ENCODE measurements at places on chromosomes 13 and 19.

- DNase-seq, result no peak
These were observed 8.3 kb upstream of the DZIP1 start for GRCh38 chr13:95652821-95653220.

GRCh38 chr19:15123031-15123890 lies 16.1 kb downstream of the SYDE1 start:
- DNase-seq, result no peak

DNA sequence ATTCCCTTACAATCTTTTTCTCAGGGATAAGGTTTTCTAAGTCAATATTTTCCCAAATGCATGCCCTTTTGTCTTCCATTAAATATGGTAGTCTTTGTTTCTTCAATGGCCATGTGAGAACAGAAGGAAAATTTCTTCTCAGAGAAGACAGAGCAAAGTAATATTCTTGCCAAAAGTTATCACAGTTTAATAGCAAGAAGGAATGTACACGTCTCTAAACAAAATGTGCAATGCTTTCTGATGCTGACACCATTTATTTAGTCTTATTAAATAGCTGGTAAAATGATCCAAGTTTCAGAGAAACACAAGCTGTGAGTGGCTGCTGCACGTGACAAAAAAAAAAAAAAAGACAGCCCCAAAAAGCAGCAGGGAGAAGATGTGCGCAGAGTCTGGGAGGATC lies 542.5 kb downstream of the GPC6 start:
- DNase-seq, result no peak

- DNase-seq, result no peak
These were observed 386 bp downstream of the RRAS start for GRCh38 chr19:49639401-49640112.

DNA sequence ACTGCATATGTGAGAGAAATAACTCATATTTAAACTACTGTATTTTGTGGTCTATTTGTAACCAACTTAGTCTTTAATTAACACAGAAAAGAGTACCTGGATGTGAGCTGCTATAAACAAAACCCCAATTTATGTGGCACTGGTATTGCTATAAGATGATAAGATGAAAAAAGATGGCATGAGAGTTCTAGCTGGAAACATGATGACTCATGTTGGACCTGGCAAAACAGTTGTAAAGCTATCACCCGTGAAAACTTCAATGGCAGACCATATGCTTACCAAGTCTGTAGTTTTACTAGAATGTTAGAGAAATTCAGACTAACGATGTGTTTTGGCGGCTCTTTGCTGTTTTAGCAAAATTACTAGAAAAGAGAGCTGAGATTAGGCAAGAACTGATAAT lies 69.6 kb upstream of the PCDH9 start:
- DNase-seq, result no peak

- DNase-seq, result no peak
These were observed 6.2 kb upstream of the SLC25A41 start for GRCh38 chr19:6439743-6440142.

- peak; percentile 63 for DNase-seq
These were observed 26.3 kb downstream of the DCAF15 start for GRCh38 chr19:13978351-13979243.

DNA sequence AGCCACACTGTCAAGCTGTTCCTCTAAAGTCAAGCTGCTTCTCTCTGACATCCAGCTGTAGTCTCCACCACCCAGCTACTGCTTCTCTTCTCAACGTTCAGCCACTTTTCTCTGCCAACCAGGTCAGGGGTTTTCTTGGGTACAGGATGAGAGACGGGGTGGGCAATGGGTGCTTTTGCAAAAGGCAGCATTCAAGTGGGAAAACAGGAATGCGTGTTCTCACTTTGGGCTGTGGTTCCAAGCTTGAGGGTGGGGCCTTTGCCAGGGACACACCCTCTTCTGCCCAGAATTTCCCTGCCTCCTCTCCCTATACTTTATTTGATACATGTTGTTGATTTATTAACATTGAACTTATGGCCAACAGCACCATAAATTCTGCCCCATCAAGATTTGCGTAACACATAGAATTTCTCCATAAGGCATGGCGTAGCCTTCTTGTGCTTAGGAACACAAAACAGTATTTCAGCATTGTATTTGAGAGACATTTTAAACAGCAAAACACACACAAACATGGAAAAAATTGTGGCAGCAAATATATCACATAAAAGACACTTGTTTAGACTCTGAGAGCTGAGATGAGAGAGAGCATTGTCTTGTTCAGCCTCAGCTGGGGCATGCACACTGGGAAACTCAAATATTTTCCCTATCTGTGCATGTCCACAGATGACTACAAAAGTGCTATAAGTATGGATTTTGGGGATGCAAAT lies 392.8 kb downstream of the SLITRK6 start:
- no peak for DNase-seq

DNA sequence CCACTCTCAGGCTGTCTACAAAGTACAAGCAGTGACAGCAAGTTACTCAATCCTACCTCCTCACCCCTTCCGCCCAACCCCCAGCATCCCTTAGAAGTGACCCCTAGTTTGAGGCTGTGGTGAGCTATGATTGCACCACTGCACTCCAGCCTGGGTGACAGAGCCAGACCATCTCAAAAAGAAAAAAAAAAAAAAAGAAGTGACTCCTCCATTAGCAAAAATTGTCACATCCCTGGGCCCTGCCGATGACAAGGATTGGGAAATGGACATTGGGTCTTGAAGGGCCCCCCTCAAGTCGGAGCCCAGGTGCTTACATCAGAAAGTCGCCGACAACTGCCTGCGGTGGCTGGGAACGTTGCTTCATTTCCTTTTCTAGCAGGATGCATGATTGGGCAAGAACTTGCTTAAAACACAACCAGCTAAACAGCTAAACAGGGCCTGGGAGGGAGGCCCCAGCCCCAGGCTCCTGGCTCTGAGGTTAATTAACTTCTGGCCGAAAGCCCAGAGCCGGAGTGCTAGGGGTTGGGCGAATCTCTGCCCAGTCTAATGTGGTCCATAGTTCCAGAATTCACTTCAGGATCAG lies 15.3 kb downstream of the RAB3D start:
- DNase-seq, result no peak

DNA sequence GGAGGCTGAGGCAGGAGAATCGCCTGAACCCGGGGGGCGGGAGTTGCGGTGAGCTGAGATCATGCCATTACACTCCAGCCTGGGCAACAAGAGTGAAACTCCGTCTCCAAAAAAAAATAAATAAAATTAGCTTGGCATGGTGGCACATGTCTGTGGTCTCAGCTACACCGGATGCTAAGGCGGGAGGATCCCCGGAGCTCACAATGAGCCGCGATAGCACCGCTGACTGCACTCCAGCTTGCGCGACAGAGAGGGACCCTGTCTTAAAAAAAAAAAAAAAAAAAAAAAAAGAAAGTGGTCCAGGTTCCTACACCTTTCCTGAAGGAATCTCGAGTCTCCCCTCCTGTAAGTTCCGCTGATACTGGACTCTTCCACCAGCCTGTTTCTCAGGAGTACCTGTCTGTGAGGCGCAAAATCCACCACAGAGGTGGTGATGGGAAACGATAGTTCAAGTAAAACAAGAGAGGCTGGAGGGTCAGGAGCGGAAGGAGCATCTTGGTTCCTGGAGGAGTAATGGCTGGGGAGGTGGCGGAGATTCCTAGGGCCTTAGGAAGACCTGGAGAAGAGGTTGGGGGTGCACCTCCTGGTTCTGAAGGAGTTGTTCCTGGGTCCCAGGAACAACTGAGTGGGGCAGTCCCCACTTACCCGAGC lies 471 bp downstream of the FUT1 start:
- DNase-seq, result no peak

DNA sequence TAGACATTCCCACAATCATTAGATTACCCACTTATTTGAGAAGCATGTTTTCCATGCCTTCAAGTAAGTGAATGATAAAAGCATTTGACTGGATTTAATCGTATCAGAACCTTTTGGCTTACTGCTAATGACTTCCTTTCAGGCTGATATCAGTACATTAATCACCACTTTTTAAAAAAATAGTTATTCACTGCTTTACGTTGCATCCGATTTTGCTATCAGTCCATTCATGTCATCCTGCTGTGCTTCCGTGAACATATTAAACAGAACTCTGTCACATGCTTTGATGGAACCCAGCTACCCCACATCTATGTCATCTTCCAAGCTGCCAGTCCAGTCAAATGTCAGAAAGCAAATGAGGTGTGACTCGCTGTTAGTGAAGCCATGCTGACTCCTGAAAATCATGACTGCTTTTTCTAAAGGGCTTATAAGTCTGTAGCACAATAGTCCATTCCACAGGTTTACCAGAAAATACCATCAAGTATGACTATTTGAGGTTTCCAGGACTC lies 440.9 kb downstream of the IRS2 start:
- no peak for DNase-seq

GRCh38 chr19:1606138-1606651 lies 933 bp upstream of the UQCR11 start:
- no peak for DNase-seq

DNA sequence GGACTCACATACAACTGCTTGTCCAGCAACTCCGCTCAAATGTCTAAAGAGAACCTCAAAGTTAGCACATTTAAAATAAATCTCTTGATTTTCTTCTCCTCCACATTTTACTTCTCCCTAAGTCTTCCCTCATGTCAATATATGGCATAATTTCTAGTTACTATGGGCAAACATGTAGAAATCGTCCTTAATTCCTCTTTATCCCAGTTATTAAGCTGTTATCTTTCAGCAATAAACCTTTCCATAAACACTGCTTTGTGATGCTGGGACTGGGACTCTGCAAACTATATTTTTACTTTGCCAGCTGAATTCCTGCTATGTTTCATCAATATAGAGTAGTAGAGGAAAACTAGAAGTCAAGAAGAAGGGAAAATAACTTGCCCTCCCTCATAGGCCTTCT lies 99.7 kb downstream of the KCNRG start:
- DNase-seq, result no peak

GRCh38 chr19:17754634-17755442 lies 3.6 kb downstream of the FCHO1 start:
- no peak for DNase-seq

DNA sequence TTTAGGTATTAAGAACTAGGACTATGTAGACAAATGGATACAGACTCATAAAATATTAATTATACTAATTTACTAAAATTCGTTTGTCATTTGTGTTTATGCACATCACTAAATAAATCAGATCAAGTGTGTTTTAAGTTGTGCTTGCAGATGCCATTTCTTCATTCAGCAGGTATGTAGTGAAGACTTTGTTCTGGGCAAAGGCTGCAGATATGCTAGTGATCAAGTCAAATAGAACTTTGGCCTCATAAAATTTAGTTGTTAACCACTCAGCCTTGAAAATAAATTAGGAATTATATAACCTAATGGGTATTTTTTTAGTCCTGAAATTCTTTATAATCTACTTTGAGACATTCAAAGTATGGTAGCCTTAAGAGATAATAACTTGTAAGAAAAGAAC lies 80.4 kb upstream of the TRPC4 start:
- no peak for DNase-seq

GRCh38 chr13:110444226-110444653 lies 117.3 kb downstream of the RAB20 start:
- DNase-seq, result no peak

DNA sequence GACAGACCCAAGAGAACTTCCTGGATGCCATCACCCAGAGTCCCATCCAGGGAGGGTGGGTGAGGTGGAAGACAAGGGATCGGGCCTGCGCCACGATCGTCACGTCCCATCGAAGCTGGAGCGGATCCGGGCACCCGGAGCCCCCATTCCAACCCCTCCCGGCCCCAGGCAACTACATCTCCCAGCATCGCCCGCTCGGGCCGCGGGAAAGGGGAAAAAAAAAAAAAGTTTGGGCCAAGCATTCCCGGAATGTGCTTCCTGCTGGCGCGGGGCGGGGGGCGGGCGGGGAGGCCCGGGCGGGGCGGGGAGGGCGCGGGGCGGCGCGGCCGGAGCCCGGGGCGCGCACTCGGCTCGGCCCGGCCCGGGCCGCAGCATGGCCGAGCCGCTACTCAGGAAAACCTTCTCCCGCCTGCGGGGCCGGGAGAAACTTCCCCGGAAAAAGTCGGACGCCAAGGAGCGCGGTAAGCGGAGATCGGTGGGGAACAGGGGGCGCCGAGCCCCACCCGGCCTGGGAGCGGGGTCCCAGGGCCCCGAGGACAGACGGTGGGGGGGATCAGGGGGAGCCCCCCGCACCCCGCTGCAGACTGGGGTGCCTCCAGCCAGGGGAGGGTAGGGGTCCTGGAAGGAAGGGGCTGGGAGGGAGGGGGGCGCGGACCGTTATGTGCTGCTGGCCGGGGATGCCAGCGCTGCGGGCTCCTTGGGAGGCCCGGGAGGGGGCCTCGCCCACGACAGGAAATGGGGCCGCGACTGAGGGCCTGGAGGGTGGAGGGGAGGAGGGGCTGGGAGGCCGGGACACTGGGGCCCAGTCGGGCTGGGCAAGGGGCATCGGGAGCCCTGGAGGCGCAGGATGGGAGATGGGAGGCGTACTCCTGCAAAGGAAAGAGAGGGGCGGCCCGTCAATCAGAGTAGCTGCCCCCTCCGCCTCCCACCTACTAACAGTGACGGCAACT lies at the start of gene SYDE1:
Gene SYDE1, plus strand, starts transcription at position 341 of the 950 bp plus-strand sequence. Its CDS starts 33 bp downstream, at position 374.
- DNase-seq, result no peak

DNA sequence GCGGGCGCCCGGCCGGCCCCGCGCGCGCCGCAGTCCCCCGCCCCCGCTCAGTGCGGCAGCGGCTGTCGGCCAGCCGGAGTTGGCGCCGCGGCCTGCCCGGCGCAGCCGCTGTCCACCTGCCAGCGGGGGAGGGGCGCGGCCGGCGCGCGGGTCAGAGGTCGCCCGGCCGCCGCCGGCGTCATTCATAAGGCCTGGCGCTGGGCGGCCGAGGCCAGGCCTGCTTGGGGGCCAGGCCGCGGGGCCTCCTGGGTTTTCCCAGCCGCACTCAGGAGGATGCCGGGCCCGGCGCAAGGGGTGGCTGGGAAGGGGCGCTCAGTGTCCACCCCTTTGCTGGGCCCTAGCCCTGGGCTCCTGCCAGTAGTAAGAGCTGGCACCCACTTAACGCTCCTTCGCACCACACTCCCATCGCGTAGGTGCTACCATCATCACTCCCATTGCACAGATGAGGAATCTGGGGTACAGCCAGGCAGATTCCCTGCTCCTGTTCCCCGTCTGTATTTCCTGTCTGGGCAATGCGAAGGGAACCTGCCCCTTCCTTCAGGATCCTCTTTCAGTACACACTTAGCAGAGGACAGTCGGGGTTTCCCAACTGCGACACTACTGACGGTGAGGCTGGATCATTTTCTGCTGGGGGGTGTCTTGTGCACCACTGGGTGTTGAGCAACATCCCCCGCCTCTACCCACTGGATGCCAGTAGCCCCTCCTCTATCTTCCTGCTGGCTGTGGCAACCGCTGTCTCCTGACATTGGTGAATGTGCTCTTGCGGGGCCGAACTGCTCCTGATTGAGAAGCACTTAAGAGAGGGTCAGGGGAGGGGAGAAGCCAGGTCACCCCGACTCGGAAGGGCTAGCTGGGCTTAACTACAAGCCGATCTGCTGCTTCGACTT lies 846 bp upstream of the PRKACA start:
- no peak for DNase-seq

- DNase-seq, result no peak
These were observed 8.0 kb downstream of the FRY start for GRCh38 chr13:32039528-32039927.

DNA sequence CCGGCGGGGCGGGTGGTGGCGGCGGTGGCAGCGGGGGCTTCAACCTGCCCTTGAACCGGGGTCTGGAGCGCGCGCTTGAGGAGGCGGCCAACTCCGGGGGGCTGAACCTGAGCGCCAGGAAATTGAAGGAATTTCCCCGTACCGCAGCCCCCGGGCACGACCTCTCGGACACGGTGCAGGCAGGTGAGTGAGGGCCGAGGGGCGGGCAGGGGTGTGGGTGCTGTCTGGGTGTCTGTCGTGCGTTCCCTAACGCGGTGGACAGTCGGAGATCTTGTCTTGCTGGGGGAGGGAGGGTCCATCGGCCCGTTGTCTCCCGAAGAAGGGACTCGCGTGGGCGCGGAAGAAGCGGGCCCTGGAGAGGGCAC lies 533 bp downstream of the LRCH1 start:
- DNase-seq, result no peak

GRCh38 chr13:22027566-22027965 lies 356.7 kb downstream of the FGF9 start:
- no peak for DNase-seq

All from NCI-H1048 (cell line).